GM04504 (cell line): ENCODE measurements at places on chromosomes 1 and 21.

DNA sequence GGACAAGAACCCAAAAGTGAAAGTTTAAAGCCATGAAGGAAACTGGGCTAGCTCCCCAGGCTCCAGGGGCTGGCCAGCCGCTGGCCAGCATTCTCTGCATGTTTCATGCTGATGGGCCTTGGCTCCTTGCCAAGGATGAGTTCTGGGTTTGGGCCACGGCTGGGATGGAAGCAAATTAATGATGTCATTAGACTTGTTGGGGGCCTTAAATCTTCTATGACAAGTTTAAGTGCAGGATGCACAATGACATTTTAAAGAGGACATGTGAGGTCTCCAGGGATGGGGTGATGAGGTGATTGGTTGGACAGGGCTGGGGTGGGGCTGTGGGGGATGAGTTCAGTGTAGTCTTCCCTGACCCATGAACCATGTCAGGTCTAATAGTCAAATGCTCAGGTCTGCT is 199.6 kb downstream of the TRABD2B start:
- DNase-seq = no peak

- DNase-seq = no peak
Measured at GRCh38 chr1:64046243-64046642, 157.2 kb upstream of the UBE2U start.

DNA sequence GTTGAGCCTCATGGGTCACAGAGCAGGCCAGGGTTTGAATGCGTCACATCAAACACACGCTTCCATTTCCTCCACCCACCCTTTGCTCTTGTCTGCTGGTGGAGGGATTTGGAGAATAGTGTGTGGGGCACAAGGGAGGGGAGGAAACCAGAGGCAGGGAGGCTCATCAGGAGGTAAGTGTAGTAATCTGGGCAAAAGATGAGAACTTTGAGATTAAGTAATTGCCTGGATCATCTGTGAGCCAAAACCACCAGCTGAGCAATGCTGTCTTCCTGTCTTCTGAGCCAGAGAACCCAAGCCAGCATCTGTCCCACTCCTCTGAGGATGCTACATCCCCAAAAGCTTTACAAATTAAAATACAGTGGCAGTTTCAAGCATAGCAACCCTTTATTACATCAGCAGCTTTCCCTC is 45.2 kb downstream of the C8B start:
- DNase-seq = no peak

- no peak for DNase-seq
Measured at GRCh38 chr21:26655460-26655859, 82.4 kb upstream of the CYYR1 start.

- no peak for DNase-seq
Measured at GRCh38 chr1:109517337-109517736, 7.8 kb upstream of the AMIGO1 start.

DNA sequence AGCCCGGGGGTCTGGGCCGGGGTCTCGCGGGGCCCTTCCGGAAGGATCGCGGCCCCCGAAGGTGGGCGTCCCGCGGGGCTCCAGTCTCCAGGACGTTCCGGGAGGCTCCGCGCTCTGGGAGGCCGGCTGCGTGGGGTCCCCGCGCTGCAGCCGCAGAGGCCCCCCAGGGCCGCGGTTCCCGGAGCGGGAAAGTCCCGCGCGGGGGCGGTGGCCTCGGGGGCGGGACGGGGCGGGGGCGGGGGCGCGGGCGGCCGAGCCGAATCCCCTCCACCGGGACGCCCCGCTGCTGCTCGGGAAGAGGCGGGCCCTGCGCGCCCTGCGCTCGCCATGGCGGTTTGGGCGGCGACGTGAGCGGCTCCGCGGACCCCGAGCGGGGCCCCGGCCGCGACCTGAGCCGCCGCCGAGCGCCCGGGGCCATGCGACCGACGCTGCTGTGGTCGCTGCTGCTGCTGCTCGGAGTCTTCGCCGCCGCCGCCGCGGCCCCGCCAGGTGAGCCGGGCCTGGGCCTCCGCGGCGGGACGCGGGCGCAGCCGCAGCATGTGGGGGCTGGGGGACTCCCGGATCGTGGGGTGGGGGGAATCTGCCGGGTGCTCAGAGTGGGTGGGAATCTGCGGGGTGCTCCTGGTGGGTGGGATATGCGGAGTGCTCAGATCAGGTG is at the start of gene IFNGR2:
TSS of gene IFNGR2 (plus strand) at position 286 of the 658 bp plus-strand sequence. CDS start at position 417, 131 bp downstream.
- DNase-seq = no peak
